ENCODE measurements at places on chromosomes 2 and 18.

GRCh38 chr2:70596739-70597138, 43.1 kb upstream of the TGFA start:
- no peak for DNase-seq

- no peak for DNase-seq
Observed at GRCh38 chr2:140359056-140359771, 1579.0 kb upstream of the NXPH2 start.

- no peak for DNase-seq
Observed at GRCh38 chr2:137255990-137256389, 490.6 kb downstream of the THSD7B start.

- no peak for DNase-seq
Observed at GRCh38 chr2:206858687-206859329, 80.5 kb upstream of the CPO start.

DNA sequence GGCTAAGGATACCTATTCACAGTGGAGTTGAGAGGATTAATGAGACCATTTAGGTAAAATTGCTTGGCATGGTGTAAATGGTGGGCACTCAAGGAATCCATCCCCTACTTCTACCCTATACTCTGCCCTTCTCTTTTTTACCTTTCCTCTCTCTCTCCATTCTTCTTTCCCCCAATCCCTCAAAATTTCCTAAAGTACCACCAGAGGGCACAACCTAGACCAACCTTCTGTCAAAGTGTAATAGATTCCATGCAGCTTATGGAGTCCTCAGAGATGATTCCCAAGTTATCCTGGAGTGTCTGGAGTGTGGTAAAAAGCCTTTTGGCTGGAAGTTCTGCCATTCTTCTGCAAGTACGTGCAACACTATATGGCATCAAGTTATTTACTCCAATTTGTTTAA, 33.0 kb upstream of the CCDC195 start:
- DNase-seq: no peak

GRCh38 chr2:234081970-234082822, 31.7 kb downstream of the SPP2 start:
- DNase-seq: no peak

GRCh38 chr18:55396267-55396905, 191.6 kb downstream of the TCF4 start:
- DNase-seq: peak; percentile 24

DNA sequence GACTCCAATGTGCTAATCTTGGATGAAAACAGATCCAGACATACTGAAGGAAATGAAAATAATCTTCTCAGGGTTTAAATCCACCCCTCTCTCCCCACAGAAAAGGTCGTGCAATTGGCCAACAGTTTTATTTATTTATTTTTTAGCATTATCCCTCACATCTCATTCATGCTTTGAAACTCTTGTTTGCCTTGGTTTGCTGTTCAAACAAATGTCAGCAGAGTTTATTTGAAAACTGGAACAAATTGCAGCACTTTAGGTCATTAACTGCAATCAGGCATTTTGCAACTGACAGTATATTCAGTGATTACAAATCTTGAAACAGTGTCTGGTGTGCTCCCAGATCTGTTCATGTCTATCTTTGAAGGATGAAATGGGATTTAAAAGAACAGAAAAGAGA, 220.6 kb downstream of the SLC4A10 start:
- DNase-seq: no peak

- DNase-seq: no peak
Observed at GRCh38 chr18:41864216-41864615, 90.8 kb upstream of the PIK3C3 start.

DNA sequence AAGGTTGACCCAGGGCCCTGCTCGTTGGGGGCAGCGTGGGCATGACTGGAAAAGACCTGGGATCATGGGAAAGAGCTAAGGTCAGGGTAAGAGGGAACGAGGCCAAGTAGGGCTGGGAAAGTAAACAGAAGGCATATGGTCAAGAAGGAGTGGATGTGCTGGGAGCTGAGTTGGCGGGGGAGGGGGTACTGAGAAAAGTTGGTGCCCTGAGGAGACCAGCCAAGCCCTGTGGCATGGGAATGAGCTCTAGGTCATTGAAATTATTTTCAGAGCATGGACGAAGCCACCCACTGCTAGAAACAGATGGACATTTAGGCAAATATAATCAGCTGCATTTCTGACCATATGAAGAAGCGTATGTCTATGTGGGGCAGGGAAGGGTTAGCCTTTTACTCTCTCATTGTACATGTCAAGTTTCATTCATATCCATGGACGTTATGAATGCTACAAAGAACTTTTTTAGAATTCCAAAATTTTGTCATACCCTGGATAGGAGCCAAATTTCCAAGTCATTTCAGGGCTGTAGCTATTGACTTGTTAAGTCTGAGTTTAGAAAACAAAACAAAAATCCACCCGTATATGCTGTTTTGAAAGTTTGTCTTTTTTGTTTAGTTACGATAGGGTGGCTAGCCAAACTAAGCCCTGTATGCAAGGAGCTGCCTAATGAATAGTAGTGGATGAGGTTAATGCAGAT, 19.1 kb downstream of the MAPRE2 start:
- peak; percentile 95 for DNase-seq

- no peak for DNase-seq
Observed at GRCh38 chr2:191150230-191150599, 579 bp downstream of the STAT4 start.

DNA sequence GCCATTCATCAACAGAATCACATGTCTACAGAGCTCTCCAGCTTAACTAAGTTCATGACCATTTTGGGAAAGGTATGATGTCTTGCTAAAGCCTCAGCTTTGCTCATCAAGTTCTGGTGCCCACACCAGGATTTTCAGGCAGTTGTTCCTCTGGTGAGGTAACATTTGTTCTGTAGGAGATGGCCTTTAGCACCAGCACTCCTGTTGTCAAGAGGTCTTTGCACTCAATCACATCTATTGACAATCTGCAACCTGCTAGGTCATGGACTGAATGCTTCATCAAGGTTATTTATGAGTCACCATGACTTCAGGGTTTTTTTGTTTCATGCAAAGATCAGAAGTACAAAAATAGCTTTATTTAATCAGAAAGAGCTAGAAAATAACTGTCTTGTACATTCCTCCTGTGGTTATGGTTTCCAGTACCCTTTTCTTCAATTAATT, 36.6 kb upstream of the VIT start:
- no peak for DNase-seq

DNA sequence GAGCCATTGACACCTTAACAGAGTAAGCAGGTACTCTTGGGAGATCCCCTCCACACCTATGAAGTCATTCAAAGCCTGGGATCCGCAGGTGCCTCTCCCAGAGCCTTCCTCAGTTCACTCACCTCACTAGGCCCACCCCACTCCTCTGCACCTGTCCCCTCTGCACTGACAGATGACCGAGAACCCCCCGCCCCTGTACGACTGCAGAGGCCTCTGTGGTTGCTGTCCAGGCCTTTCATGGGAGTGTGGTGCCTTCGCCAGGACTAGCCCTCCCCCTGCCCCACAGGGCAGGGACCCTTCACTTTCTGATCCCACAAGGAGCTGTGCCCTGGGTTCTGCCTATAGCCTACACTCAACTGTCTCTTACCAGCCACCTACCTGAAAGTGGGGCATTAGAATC, 238.5 kb downstream of the ZBTB7C start:
- no peak for DNase-seq

DNA sequence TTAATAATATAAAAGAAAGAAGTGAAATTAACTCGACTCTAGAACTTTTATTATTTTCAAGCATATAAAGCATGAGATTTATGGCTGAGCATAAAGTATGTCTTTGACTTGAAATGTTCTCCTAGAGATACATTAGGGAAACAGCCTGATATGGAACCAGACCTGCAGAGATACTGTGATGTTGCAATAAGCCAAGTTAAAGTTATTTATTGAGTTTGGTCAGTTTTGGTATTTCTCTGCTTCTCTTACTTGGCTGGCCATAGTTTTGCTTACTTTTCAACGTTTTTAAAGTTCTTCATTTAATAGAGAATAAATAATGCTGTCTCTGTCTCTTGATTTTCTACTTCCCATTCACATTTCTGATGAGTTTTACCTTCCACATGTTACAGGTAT, 76.0 kb downstream of the GFPT1 start:
- DNase-seq: no peak

- DNase-seq: no peak
Observed at GRCh38 chr2:213766465-213766901, 482.2 kb downstream of the SPAG16 start.

GRCh38 chr2:28552045-28552823, 56.4 kb downstream of the PLB1 start:
- no peak for DNase-seq

- no peak for DNase-seq
Observed at GRCh38 chr2:230578106-230578505, 134.5 kb upstream of the CAB39 start.

DNA sequence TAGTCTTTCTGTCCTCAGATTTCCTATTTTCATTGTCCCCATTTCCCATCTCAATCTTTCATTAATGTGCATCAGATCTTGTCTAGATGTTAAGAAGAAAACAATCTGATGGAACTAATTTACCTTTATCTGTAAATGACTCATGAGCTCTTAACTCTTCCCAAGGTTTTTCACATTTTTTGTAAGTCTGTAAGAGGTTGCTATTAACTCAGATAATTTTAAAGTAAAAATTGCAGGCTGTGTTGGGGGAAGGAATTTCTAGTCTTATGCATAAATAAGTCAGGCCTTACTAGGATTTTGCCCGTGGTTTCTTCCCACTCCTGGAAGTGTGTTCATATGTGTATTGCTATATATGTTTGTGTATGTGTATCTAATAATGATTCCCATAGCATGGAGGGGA, 4.3 kb downstream of the NAB1 start:
- DNase-seq: peak; percentile 25

DNA sequence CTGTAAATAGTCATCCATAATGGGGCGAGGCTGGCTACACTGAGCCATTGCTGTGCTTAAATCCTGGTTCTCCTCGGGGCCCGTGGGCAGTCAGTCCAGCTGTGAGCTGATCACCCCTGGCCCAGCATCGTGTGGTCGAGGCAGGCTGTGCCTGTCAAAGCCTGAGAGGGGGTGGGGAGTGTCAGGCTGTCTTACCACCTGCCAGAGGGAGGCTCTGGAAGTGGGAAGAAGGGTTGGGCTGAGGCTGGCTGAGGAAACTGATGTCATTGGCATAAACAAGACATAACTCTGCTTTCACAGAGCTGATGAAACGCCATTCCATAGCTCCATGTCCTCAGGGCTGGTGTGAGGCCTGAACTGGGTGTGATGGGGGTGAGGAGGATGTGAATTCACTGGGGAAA, 49.7 kb downstream of the KLHL29 start:
- DNase-seq: no peak

- DNase-seq: peak; percentile 7
Observed at GRCh38 chr2:175414882-175415487, 233.5 kb upstream of the ATP5MC3 start.

DNA sequence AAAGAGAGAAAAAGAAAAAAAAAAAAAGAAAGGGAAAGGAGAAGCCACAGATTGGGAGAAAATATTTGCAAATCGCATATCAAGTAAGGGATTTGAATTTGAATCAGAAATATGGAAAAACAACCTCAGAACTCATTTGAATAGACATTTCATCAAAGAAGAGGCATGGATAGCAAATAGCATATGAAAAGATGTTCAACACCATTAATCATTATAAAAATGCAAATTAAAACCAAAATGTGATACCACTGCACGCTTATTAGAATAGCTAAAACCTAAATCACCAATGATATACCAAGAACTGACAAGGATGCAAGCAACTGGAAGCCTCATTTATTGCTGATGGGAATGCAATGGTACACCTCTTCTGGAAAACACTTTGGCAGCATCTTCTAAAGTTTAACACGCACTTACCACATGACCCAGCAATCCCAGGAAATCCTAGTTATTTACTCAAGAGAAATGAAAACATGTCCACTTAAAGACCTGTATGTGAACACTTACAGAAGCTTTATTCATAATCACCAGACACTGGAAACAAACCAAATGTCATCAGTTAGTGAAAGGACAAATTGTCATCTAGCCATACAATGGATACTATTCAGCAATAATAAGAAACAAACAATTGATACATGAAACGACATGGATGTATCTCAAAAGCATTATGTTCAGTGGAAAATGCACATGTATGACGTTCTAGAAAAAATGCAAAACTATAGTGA, 10.3 kb downstream of the DNER start:
- no peak for DNase-seq

- DNase-seq: no peak
Observed at GRCh38 chr2:16170675-16171424, 230.5 kb downstream of the MYCN start.

DNA sequence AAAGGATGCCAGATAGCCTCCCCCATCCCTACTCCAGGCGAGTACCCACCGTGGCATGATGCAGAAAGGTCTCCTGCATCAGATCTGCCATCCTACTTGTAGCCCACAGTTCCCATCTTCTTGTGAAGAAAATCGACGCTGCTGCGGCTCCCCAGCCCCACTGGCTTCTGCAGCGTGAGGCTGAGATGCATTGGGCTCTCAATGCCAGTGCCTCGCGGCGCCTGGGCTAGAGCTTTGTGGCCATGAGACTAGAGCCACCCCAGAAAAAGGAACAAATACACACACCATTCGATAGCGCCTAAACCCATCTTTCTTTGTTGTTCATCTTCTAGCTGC, 2.8 kb downstream of the NOL4 start:
- DNase-seq: peak; percentile 82

- peak; percentile 54 for DNase-seq
Observed at GRCh38 chr2:209933499-209934483, 68.6 kb upstream of the RPE start.

GRCh38 chr2:128566671-128567070, 248.0 kb upstream of the HS6ST1 start:
- no peak for DNase-seq

- no peak for DNase-seq
Observed at GRCh38 chr2:216302981-216303676, 69.2 kb downstream of the MARCHF4 start.

GRCh38 chr2:232438951-232439757, 16.8 kb upstream of the ALPI start:
- peak; percentile 23 for DNase-seq

Measured in G401 (cell line).